Breast epithelium (tissue), 4 donors: ENCODE measurements at places on chromosomes 6 and 20. TPM values are rescaled to one million over a fixed set of nuclear protein-coding genes. Genes with fewer than 3 reads are reported as not detected.

Gene TMEM151B
- 0.15 TPM for total RNA-seq

GRCh38 chr20:60009826-60010616 lies 51.8 kb downstream of the CDH26 start:
- no peak for DNase-seq

DNA sequence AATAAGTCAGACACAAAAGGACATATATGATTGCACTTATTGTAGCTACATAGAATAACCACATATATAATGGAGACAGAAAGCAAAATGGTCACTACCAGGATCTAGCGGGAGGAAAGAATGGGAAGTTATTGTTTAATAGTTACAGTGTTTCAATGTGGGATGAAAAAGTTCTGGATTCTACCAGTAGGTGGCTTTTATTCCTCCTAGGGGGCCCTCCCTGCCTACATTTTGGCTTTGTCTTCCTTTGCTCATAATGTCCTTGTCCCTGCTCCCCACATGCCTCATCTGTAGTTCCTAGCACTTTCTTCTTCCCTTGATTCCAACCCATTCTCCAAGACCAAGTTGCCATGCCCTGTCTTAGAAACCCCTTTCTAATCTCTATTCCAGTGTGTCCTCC lies 16.3 kb downstream of the ZNF133 start:
- DNase-seq = no peak

Gene CLIC5
- total RNA-seq = 3.4 TPM

Gene HS3ST5
- not detected for total RNA-seq

DNA sequence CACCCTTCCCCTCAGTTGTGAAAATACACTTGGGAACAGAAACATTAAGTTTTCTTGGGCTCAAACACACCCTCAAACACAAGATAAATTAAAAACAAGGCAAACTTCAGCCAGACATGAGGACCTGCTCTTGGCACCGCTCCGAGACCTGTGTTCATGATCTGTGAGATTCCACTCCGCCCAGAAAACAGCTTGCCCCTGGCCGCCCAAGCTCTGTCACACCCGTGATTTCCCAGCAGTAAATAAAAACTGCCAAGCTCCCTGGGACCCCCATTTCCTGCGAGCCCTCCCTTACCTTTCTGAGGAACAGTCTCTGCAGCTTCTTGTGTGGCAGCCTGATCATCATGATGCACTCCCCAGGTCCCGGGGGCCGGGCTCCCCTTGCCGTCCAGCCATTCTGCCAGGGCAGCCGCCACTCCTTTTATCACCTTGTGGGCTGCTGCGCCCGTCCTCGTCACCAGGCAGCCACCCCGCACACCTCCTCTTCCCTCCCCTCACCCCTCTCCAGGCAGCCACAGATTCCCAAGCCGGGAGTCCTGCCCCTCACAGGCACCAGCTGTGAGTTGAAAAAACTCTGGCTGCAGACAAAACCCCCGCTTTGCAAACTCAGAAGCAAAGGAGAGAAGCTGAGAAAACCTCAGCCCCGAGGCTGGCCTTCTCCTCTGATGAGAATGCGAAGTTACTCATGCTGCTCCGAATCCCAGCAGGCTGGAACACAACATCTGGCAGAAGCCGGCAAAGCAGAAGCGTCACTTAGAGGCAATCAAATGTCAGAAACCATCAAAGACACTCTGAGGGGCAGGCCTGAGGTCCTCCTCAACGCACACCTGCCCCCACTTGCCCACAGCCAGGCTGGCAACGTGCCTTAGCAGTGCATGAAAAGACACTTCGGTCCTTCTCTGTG lies 130.4 kb upstream of the RPS6KA2 start:
- DNase-seq = no peak

DNA sequence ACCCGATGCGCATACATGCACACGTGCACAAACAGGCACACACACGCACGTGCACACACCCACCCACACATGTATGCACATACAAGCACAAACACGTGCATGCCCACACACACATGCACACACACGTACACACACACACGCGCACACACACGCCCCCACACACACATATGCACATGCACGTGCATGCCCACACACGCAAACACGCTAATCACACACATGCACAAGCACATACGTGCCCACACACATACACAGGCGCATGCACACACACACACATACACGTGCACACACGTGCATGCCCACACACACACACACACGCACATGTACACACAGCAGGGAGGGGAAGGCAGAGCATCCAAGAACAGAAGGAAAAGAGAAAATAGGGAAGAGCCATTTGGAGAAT lies 26.8 kb upstream of the CHRNA4 start:
- DNase-seq = no peak

GRCh38 chr6:13397359-13398068 lies 69.2 kb upstream of the TBC1D7 start:
- DNase-seq = no peak

- DNase-seq = no peak
Measured at GRCh38 chr6:85403331-85404015, 46.4 kb upstream of the NT5E start.

- no peak for DNase-seq
Measured at GRCh38 chr6:136752554-136752953, 39.7 kb downstream of the MAP3K5 start.

GRCh38 chr6:84675651-84676050 lies 88.7 kb downstream of the TBX18 start:
- no peak for DNase-seq

DNA sequence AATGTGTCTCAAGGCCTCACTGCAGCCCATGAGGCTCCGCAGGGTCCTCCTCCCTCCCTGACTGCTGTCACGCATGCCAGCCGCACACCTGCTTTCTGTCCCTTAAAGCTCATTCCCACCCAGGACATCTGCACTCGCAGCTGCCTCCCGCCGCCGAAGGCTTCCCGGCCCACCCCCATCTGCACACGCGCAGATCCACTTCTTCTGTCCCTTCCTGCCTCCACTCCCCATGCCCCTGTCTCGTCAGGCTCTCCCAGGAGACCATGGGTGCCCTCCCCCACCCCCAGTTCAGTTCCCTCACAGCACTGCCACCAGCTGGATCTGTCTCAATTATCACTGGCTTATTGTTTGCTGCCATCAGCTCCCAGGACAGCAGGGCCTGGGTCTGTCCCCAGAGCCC lies 63.0 kb downstream of the RIPOR3 start:
- no peak for DNase-seq

Gene FOXS1
- 0.44 TPM for total RNA-seq

DNA sequence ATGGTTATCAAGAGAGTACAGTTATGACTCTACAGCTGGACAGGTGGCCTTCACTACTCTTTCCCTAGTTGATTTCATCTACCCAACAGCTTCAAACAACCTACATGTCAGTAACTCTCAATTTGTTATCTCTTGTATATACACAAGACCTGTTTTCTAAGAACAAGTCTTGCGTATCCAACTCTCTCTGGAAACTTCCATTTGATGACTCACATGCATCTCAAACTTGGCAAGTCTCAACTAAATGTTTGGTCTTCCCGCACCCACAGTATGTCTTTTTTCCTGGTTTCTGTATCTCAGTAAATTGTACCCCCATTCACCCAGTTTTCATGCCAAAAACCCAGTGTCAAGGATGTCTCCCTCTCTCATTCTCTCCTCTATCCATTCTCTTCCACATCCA lies 97.7 kb downstream of the BTBD9 start:
- DNase-seq = no peak

- DNase-seq = no peak
Measured at GRCh38 chr20:18553746-18554145, 13.5 kb upstream of the SMIM26 start.

- no peak for DNase-seq
Measured at GRCh38 chr20:18853946-18854646, 40.5 kb downstream of the SCP2D1 start.

- DNase-seq = no peak
Measured at GRCh38 chr6:7758456-7758855, 32.6 kb downstream of the BMP6 start.

DNA sequence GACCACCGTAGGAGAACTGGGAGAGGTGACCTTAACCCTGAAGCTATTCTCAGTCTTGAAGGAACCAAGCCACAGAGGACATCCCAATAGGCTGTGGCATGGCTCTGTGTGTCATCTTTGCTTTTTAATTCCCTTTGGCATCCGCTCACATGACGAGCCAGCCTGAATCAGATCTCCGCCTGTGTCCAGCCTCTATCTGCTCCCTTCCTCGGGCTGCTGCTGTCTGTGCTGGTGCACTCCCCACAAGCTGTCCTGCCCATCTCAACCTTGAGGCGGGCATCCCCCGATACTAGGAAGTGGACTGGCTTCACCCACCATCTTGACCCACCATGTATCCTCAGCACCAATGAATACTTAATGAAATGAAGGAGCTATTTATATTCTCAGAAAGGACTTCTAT lies 111.9 kb downstream of the SLC23A2 start:
- DNase-seq = no peak

- DNase-seq = no peak
Measured at GRCh38 chr20:38534756-38535155, 46.2 kb upstream of the ADIG start.

- DNase-seq = no peak
Measured at GRCh38 chr6:36912030-36912454, 26.3 kb downstream of the C6orf89 start.

Gene PHIP
- total RNA-seq = 73.6 TPM

Gene BIRC7
- total RNA-seq = 1.2 TPM

GRCh38 chr6:170269846-170270541 lies 20.9 kb downstream of the DLL1 start:
- DNase-seq = no peak

DNA sequence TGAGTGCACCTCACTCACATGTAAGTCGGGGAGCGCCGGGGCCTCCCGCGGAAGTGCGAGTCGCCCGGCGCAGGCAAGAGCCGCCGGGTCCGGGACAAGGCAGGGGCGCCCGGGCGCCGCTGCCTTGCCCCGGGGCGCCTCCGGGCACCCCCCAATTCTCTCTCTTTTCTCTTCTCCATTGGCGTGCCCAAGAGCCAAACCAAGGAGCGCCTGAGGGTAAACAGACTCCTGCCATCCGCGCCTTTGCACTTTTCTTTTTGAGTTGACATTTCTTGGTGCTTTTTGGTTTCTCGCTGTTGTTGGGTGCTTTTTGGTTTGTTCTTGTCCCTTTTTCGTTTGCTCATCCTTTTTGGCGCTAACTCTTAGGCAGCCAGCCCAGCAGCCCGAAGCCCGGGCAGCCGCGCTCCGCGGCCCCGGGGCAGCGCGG lies 36.8 kb downstream of the GNAS start:
- no peak for DNase-seq

Gene NUS1
- 15.8 TPM for total RNA-seq

- DNase-seq = no peak
Measured at GRCh38 chr6:47733879-47734558, 35.6 kb downstream of the ADGRF4 start.

- no peak for DNase-seq
Measured at GRCh38 chr6:28794175-28795002, 129.4 kb downstream of the TRIM27 start.

GRCh38 chr20:24670981-24671380 lies 201.6 kb downstream of the SYNDIG1 start:
- peak; percentile 24 for DNase-seq

DNA sequence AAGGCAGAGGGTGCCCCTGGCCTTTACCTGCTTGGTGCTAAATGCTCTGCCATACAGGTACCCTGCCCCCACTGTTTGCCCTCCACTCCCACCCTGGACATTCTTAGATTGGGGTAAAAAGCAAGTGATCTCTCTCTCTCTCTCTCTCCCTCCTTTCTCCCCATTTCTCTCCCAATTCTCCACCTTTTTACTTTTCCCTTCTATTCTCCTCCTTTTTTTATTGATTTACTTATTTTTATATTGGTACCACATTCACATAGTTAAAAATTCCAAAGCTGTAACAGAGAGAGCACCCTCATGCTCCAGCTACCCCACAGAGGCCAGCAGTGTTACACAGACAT lies 37.7 kb upstream of the ID1 start:
- no peak for DNase-seq

Gene CDH26
- total RNA-seq = 3.1 TPM

DNA sequence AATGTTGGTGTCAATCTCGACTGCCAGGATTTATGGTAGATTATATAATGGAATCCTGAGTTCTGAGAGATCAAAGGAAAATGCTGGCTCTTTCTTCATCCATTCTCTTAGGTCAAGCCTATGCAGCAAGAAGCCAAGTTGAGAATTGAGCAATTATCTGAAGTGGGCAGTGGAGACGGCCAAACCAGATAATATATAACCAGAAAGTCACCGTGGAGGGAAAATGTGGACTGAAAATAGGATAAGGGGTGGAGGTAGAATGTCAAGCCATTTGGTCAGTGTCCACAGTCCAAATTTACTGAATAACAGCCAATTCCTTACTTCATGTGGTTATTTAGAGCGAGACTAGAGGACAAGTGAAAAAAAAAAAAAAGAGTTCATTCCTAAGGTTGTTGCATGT lies 107.8 kb upstream of the ESR1 start:
- DNase-seq = no peak

DNA sequence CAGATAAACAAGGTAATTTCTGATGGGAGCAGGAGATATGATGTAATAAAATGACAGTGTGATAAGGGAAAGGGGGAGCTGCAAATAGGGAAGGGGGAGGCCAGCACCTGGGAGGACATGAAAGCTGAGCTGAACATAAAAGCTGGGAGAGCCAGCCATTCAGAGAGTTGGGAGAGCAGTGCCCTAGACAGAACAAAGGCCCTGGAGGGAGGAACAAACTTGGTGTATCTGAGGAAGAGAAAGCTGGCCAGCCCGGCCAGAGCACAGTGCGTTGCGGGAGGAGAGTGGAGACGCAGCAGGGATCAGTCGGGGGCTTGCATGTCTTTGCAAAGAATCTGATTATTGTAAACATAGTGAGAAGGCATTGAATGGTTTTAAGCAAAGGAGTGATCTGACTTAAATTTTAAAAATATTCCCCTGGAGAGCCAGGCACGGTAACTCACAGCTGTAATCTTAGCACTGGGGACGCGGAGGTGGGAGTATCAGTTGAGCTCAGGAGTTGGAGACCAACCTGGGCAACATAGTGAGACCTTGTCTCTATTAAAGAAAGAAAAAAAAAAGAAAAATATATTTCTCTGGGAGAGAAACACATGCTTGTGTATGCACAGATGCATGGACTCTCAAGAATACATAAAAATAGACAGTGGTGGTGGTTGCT lies 318.2 kb downstream of the ZFAND3 start:
- no peak for DNase-seq

Gene HUS1B
- 3.9 TPM for total RNA-seq

DNA sequence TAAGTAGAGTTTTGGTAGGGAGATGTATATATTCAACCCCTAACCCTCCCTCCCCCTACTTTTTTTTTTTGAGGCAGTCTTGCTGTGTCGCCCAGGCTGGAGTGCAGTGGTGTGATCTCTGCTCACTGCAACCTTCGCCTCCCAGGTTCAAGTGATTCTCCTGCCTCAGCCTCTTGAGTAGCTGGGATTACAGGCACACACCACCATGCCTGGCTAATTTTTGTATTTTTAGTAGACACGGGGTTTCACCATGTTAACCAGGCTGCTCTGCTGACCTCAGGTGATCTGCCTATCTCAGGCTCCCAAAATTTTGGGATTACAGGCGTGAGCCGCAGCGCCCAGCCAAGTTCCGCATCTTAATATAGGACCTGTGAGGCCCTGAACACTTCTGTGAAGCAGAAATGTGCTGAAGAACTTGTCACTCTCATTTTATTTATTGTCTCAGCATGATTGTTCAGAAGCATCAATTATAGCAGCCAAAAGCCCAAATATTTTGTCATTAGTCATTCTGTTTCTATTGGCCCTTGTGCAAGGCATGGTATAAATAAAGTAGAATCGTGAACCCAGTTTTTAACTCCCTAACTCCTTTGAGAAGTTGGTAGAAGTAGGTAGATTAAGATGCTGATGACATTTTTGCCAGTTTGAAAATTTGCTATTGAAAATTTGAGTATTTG lies 19.4 kb downstream of the DSTN start:
- DNase-seq = no peak

Gene DLK2
- 8.9 TPM for total RNA-seq

Gene EFHC1
- 55.8 TPM for total RNA-seq
